ENCODE measurements at places on chromosomes 16 and 17.
A peak's percentile ranks its signal among the peaks of the same experiment; 100 is the strongest.

- no peak for DNase-seq
Observed at GRCh38 chr17:76478730-76479514, 11.5 kb downstream of the AANAT start.

DNA sequence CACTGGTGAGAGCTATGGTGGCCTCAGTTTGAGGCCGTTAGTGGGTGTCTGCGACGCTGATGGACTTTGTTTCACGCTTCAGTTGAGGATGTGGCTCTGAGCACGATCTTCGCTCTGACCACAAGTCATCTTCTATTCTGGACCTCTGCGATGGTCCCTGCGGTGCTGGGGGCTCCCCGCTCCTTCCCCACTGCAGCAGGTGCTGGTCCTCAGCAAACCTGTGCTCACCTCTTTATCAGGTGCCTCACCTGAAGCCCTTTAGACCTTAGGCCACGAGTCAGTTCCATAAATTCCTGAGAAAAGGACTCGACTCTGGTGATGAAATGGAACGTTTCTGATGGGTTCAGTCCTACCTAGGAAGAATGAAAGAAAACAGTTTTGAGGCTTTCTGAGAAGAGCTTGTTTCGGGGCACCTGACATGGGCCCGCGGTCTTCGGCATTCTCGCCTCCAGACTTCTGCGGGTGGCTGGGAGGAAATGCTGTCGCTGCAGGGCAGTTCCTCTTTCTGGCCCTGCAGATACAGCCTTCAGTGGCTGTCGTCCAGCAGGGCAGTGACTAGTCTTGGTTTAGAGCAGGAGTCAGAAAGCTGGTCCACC is 4.7 kb downstream of the KCTD5 start:
- peak; percentile 75 for DNase-seq

DNA sequence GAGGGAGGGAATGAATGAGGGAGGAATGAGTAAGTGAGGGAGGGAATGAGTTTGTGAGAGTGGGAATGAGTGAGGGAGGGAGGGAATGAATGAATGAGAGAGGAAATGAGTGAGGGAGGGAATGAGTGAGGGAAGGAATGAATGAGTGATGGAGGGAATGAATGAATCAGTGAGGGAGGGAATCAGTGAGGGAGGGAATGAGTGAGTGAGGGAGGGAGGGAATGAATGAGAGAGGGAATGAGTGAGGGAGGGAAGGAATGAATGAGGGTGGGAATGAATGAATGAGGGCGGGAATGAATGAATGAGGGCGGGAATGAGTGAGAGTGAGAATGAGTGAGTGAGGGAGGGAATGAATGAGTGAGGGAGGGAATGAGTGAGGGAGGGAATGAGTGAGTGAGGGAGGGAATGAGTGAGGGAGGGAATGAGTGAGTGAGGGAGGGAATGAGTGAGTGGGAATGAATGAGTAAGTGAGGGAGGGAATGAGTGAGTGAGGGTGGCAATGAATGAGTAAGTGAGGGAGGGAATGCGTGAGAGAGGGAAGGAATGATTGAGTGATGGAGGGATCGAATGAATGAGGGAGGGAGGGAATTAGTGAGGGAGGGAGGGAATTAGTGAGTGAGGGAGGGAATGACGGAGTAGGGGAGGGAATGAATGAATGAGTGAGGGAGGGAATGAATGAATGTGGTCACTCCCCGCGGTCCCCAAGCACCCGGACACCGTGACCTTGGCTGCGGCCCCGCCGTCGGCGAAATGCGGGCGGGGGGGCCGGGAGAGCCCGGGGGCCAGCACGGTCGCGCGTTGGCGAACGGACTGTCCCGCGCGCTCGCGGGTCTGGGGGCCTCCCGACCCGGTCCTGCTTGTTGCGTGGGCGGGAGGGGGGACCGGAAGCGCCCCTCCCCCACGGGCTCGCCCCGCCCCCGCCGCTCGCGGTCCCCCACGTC is 1.1 kb upstream of the UBE2I start:
- no peak for DNase-seq

DNA sequence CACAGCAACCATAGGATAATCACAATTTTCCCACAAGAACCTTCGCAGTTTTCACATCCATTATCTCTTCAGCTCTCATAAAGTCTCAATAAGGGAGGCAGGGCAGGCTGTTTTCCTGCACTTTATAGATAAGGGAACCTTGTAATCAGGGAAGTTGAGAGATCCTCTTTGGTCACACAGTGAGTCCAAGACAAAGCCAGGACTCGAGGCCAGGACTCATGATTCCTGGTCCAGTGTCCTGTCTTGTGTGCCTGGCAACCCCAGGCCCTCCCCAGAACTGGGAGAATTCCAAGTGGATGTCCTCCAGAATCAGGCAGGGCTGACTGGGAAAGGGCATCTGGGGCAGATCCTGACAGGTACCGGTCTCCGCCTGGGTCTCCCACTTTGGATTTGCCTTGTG is 23.1 kb upstream of the PHF12 start:
- no peak for DNase-seq

DNA sequence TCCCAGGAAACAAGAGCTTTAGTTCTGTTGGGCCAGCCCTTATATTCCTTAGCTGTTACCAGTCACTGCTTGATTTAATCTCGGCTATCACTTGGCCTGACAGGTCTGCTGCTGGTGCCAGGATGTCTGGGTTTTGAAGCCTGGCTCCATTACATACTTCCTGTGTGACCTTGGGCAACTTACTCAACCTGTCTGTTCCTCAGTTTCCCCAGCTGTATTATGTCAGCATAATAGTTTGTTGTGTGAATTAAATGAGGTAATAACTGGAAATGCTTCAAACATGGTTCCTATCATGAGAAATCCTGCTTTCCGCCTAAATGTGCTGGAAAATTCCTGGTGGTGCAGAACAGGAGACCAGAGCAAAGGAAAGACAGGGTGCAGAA is 50.6 kb upstream of the STH start:
- DNase-seq, result no peak

Data from inflammatory macrophage treated with lipopolysaccharide for 1 hour (primary cell).